ENCODE measurements at places on chromosomes 5 and 9.
A peak's percentile ranks its signal among the peaks of the same experiment; 100 is the strongest.

DNA sequence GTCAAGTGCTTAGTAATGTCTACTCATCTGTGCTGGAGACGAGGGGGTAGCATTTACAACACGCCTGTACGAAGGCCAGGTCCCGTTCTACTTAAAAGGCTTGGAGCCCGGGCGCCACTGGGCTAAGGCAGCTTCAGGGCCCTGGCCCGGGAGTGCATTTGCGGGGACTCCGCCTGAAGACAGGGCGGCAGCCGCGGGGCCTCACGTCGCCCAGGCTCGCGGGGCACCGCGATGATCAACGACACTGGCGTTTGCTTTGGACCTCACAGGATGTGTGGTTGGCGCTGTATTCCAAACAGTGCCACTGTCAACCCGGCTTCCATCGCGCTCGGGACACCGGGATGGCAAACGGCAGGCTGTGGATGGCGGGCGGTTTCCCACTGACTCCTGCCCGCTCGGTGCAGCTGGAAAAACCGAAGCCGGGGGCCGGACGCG lies 1.1 kb upstream of the TENT4A start:
- DNase-seq = peak; percentile 80

DNA sequence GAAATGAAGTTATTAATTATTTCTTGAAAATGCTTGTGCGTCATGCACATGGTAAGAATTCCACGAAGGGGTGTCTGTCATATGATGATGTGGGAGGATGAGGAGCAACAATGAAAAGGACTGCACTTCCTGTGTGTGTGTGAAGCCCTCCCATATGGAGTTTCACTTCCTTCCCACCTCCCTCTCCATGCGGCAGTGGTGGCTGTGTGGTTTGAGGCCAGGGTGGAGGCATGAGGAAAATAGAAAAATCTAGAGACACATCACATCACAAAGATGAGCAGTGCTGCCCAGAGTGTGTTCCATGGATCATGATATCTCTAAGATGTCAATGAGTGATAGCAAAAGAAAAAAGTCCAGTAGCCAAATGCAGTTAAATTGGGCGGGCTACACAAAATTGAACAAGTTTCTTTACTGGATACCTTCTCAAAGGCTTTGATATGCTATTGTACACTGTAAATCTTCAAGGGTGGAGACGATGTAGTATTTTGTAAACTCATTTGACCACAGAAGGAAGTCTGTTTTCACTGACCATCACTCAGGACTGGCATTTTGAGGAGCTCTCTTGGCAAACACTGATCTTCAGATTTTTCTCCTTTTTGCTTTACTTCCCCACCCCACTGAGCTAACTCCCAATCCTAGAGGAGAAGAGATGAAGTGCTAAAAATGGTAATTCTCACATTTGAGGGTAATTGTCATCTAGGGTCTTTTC lies 55.7 kb upstream of the EQTN start:
- DNase-seq = no peak

GRCh38 chr5:157269761-157270272 lies 3.9 kb downstream of the CYFIP2 start:
- DNase-seq = no peak

DNA sequence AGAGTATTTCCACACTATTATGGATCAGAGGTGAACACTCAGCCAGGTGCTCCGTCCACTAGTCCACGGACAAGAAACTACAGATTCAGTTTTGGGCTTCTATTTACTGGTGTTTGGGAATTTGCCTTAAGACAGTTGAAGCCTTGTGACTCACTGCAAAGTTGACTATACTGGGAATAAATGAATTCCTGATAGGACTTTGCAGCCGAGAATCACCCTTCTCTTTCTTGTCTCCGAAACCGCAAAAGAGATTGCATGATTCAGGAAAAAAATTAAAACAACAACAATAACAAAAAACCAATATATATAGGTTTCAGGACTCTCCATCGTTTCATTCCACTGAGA lies 716 bp downstream of the TMEM171 start:
- no peak for DNase-seq

GRCh38 chr5:158387499-158387898 lies 528.6 kb upstream of the CLINT1 start:
- no peak for DNase-seq

- no peak for DNase-seq
Observed at GRCh38 chr9:113057193-113057592, 669 bp upstream of the ZFP37 start.

- no peak for DNase-seq
Observed at GRCh38 chr5:13865312-13865711, 79.2 kb downstream of the DNAH5 start.

DNA sequence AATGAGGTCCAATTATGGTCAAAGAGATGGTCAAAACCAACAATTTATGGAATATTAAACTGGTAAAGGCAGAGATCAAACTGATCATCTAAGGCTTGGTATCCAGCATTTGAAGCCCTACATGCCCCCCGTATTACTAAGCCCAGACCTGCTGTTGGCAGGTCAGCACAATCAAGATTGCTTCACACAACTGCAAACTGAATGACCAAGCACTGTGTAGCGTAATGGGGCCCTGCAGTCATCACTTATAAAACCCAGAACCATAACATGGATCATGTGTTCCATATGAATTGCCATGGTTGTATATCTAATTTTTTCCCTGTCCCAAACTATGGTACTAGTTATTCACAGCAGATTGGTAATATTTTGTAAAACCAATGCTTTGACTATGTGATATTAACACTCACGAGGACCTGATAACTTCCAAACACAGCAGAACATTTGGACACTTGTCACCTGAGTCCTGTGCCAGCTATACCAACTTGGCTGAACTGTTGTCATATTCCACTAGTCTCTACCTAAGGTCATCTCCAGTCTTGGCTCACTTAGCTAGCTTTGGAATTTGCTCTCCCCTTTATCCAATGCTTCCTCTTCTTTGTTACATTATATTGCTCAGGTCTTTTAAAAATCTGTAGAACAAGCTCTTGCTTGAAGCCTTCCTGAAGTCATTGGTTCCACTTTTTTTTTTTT lies 81.7 kb upstream of the HMHB1 start:
- no peak for DNase-seq

GRCh38 chr5:178545176-178545575 lies 45.0 kb downstream of the COL23A1 start:
- DNase-seq = no peak

GRCh38 chr9:38294220-38294960 lies 98.1 kb upstream of the ALDH1B1 start:
- DNase-seq = no peak

DNA sequence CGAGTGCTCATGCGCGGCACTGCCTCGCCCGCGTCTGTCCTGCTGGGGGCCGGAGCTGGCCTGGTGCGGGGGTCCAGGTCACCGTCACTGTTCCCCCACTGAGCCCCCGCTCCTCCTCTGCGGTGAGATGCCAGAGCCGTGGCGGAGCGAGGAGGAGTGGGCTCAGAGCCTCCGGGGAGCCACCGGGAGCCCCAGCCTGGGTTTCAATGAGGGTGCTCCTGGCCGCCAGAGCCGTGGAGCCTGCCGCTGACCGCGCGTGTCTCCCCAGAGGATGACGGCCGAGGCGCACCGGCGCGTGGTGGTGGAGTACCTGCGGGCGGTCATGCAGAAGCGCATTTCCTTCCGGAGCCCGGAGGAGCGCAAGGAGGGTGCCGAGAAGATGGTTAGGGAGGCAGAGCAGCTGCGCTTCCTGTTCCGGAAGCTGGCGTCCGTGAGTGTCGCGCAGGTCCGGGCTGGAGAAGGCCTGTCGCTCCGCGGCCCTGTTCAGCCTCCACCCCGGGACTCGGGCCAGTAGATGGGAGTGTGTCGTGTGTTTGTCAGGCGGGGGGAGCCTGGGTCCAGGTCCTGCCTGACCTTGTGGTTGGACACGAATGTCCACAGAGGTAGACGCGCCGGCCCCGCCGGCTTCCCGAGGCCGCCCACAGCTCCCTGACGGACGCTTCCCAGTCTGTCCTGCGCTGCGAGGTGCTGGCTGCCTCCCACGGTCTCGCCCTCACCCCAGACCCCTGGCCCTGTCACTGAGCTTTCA lies 22.0 kb downstream of the EXOC3 start:
- no peak for DNase-seq

DNA sequence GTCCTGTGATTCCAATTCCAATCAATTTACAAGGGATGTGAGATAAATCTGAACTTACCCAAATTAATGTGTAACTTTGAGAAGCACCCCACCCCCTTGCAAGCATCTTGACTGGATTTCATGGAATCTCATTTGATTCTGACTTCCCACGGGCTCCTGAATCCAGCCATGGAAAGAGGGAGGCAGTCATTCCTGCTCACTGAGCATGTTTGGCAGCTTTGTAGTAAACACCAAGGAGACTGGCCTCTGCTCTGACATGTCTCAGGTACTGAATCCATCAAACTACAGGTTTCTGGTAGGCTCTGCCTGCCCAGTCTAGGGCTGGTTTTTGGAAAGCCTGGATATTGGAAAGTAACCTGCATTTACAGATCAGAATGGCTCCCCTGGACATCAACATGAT lies 357.6 kb downstream of the ARHGEF28 start:
- no peak for DNase-seq

DNA sequence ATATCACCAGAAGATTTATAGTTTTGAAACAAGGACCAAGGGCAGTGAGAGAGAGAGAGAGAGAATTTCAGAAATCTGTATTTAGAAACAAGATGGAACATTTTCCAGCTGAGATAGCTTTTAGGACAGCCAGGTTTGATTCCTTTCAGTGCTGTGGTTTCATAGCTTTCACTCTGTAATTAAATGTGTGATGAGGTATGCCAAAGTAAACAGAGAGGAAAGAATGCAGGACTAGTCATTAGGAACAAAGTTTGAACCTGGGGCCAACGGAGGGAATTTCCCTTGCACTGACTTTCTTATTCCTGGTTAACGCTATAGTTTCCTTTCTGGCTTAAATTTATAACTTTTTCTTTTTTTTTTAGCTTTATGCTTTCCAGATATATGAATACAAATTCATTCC lies 10.0 kb upstream of the CCL28 start:
- DNase-seq = no peak

- no peak for DNase-seq
Observed at GRCh38 chr5:55763746-55764420, 26.0 kb downstream of the DDX4 start.
